ENCODE measurements at places on chromosomes 11 and 22.
A peak's percentile ranks its signal among the peaks of the same experiment; 100 is the strongest.

GRCh38 chr11:44994753-44995152 is 44.1 kb upstream of the TP53I11 start:
- DNase-seq: no peak

GRCh38 chr11:109490953-109491635 is 69.1 kb downstream of the C11orf87 start:
- peak; percentile 7 for DNase-seq

- no peak for DNase-seq
These were observed 725.1 kb downstream of the NTM start for GRCh38 chr11:132095230-132096131.

DNA sequence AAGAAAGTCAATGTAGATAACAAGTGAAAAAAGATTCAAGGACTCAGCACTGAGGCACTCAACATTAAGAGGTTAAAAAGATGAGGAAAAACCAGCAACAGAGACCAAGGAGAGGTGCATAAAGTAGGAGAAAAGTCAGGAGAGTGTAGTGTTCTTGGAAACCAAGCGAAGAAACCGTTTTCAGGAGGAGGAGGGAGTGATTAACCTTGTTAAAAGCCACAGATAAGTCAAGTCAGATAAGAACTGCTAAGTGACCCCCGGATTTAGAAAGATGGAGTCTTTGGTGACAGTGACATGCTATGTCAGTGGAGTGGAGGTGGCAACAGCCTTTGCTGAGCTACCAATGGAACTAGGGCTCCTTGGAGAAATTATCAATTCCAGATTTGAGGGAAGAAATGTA is 13.9 kb upstream of the NARS2 start:
- no peak for DNase-seq

DNA sequence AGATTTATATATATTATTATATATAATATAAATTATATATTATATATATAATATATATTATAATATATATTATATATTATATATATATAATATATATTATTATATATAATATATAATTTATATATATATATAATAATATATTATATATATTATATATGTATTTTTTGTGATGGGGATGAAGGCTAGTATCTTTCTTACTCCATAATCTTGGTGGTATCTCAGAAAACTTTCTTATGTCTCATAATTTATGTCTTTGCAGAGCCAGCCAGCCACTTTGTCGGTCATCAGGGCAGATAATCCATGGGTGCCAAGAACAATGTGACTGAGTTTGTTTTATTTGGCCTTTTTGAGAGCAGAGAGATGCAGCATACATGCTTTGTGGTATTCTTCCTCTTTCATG is at the start of gene OR4S1:
Gene OR4S1, plus strand, starts transcription at position 301 of the 400 bp plus-strand sequence. Its CDS starts 0 bp downstream, at position 301.
- no peak for DNase-seq

GRCh38 chr22:37607935-37608476 is 628 bp upstream of the GGA1 start:
- no peak for DNase-seq

GRCh38 chr11:64890522-64890939 is 12.1 kb upstream of the EHD1 start:
- DNase-seq: no peak

- no peak for DNase-seq
These were observed 186.4 kb upstream of the MTMR2 start for GRCh38 chr11:96110302-96110701.

- DNase-seq: no peak
These were observed 676.8 kb downstream of the OPCML start for GRCh38 chr11:132855516-132855915.

DNA sequence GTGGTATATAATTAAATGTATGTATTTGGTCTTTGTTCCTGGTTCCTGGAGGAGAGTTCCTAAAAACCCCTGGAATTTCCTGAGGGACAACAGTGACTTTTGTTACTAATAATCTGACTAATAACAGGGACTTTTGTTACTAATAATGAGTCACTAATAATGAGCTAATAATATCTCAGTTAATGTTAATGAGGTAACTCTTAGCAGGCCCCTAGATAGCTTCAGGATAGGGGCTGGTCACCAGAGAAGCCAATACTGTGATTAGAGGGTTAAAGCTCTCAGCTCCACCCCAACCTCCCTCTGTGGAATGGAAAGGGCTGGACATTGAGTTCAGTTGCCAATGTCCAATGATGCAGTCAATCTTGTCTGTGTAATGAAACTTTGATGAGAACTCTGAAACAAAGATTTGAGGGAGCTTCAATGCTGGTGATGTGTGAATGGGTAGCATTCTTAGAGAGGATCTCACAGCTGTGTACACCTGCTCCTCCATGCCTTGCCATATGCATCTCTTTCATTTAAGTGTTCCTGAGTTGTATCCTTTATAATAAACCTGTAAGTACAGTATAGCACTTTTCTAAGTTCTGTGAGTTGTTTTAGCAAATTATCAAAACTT is 1431.4 kb upstream of the TENM4 start:
- no peak for DNase-seq
